H1 (cell line): ENCODE measurements at places on chromosomes 1 and 21. TPM values are rescaled to one million over a fixed set of nuclear protein-coding genes. Genes with fewer than 3 reads are reported as not detected.
A peak's percentile ranks its signal among the peaks of the same experiment; 100 is the strongest.

DNA sequence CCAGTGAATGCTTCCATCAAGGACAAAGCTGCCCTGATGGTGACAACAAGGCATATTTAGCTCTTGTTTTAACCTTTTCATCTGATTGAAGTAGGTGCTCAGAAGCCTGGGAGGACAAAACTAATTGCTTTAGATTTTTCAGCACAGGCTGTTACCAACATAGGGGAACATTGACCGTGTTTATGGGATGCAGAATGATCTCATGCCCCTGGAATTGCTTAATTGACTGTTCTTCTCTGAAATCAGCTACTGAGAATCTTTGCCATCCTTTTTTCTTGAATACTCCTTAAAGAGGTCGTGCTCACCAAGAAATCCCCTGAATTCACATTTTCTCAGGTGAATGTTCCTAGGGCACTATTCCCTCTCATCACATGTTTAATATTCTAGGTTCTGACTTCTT is 95.9 kb upstream of the CCDC190 start:
- DNase-seq = no peak
- no peaks in the 10 kb centered on the region for H3K27me3 ChIP-seq
- H3K4me1 ChIP-seq = no peaks in the 10 kb centered on the region
- no peak overlapping the region for H3K4me3 ChIP-seq
- H3K27ac ChIP-seq = no peak overlapping the region
- no peaks in the 10 kb centered on the region for H3K36me3 ChIP-seq

Gene IRF6
- 13.3 and 13.4 TPM in 2 replicates for total RNA-seq

GRCh38 chr1:223535319-223535718 is 130.2 kb downstream of the CAPN8 start:
- no peaks in the 10 kb centered on the region for H3K27me3 ChIP-seq
- H3K27ac ChIP-seq = no peak overlapping the region
- no peak for DNase-seq
- no peak overlapping the region for H3K4me3 ChIP-seq

DNA sequence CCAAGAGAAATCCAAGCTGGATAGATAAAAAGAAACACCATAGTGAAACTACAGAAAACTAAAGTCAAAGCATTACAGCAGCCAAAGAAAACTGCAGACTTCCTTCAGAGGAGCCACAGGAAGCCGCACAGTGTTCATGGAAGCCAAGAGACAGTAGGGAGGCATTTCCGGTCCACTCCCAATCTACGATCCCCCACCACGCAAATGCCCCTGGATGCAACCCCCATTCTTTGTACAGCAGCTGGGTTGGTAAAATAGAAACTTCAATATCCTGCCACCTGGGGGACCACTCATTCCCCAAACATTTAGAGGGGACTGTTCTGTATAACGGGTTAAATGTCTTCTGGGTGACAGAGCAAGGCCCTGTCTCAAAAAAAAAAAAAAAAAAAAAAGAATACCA is 43.9 kb upstream of the TSPEAR start:
- H3K4me1 ChIP-seq = peaks cover 21% of the 10 kb centered on the region
- no peak overlapping the region for H3K4me3 ChIP-seq
- no peak for DNase-seq
- no peaks in the 10 kb centered on the region for H3K36me3 ChIP-seq
- H3K27ac ChIP-seq = no peak overlapping the region

- no peak overlapping the region for H3K27ac ChIP-seq
- H3K36me3 ChIP-seq = no peaks in the 10 kb centered on the region
- H3K4me1 ChIP-seq = no peaks in the 10 kb centered on the region
- no peak overlapping the region for H3K4me3 ChIP-seq
- no peak for DNase-seq
Measured at GRCh38 chr1:30579580-30579979, 143.8 kb downstream of the MATN1 start.

Gene CRYAA
- total RNA-seq = not detected in 2 replicates

Gene DISP3
- 4.6 and 5.3 TPM in 2 replicates for total RNA-seq

GRCh38 chr1:57167997-57168396 is 202.2 kb upstream of the C8B start:
- no peaks in the 10 kb centered on the region for H3K27me3 ChIP-seq
- no peak overlapping the region for H3K27ac ChIP-seq
- H3K4me1 ChIP-seq = no peaks in the 10 kb centered on the region; the same call in none of the 2 replicates
- no peak for DNase-seq

GRCh38 chr1:84888753-84889152 is 4.3 kb downstream of the LPAR3 start:
- H3K27ac ChIP-seq = no peak overlapping the region
- peaks cover 6% of the 10 kb centered on the region for H3K27me3 ChIP-seq
- H3K4me3 ChIP-seq = no peak overlapping the region
- H3K4me1 ChIP-seq = no peaks in the 10 kb centered on the region
- DNase-seq = no peak

GRCh38 chr1:110136911-110137310 is 13.4 kb upstream of the SLC6A17 start:
- H3K4me3 ChIP-seq = no peak overlapping the region; the same call in 1 of the 2 replicates
- H3K36me3 ChIP-seq = no peaks in the 10 kb centered on the region
- no peaks in the 10 kb centered on the region for H3K27me3 ChIP-seq
- no peak overlapping the region for H3K27ac ChIP-seq

- no peaks in the 10 kb centered on the region for H3K27me3 ChIP-seq
- H3K36me3 ChIP-seq = no peaks in the 10 kb centered on the region; the same call in 1 of the 2 replicates
- H3K4me1 ChIP-seq = no peaks in the 10 kb centered on the region
- DNase-seq = no peak
- no peak overlapping the region for H3K4me3 ChIP-seq
Measured at GRCh38 chr1:233078396-233078795, 128.0 kb downstream of the NTPCR start.

DNA sequence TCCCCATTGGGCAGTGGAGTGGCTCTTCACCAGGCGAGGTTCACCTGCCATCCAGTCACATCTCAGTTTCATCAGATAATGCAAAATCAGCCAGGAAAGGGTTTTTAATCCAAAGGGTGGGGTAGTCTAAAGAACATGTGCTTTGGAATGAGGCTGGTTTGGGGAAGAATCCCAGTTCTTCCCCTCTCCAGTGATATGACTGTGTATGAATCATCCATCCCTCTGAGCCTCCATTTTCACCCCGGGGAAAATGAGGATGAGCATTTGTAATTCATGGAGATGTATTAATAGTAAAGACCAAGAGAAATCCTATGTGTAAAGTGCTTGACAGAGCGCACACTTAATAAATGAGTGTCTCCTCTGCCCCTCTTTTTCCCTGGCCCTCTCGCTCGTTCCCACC is 215.1 kb upstream of the FGGY start:
- peaks cover 18% of the 10 kb centered on the region for H3K4me1 ChIP-seq
- no peak overlapping the region for H3K27ac ChIP-seq
- no peak for DNase-seq
- no peak overlapping the region for H3K4me3 ChIP-seq

Gene TLR5
- total RNA-seq = 0.35 and 0.94 TPM in 2 replicates

- H3K27ac ChIP-seq = no peak overlapping the region
- no peaks in the 10 kb centered on the region for H3K36me3 ChIP-seq
- H3K27me3 ChIP-seq = no peaks in the 10 kb centered on the region
- no peak for DNase-seq
Measured at GRCh38 chr1:10541286-10541685, 66.5 kb downstream of the PEX14 start.

Gene TSTD1
- 60.4 and 60.9 TPM in 2 replicates for total RNA-seq

DNA sequence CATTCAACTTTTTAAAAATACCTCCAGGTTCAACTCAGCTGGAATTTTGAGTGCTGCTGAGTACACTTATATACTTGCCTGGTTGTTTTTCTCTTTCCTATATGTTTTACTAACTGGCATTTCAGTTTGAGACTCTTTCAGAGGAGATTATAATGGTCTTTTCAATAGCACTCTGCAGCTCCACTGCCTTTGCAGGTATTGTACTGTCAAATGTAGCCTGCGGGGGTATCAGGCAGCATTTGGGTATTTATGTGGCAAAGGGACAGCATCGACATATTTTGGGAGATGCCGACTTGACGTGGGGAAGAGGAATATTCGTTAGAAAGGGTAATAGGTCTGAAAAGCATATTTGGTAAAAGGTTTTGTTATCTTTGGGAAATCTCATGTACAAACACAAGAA is 11.1 kb upstream of the TGFBR3 start:
- H3K27me3 ChIP-seq = no peaks in the 10 kb centered on the region
- no peaks in the 10 kb centered on the region for H3K36me3 ChIP-seq

DNA sequence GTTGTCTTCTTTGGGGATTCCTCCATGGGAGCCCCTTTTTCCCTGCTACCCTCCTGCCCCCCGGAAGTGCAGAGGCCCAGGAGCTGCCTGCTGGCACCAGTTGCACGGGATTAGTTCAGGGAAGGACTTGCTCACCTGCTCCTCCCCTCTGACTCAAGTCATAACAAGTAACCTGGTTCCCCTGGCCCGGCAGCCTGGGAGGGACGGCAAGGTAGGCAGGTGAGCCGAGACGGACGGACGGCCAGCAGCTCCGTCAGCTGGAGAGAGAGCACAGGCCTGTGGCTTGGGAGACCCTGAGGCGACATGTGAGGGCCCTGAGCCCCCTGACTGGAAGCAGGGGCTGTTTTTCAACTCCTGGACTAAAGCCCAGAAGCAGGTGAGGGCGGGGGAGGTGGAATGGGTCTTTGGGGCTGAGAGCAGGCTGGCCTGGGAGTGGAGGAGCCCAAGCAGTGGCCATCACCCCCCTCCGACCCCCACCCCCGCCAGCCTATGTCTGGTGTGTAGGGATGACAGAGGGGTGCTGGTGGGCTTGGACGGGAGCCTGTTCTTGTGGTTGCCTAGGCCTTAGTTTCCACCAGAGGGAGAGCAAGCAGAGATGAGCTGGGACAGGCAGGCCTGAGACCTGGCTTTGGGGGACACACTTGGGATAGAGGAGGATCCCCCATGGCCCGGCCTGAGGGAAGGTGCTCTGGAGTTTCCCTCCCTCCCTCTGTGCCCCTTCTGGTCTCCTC is at the start of gene INAVA:
Gene INAVA (plus strand): TSS at position 189 of the 731 bp plus-strand sequence. CDS start 3,501 bp downstream, outside the sequence.
- no peaks in the 10 kb centered on the region for H3K27me3 ChIP-seq
- peak within 1 kb of the TSS; percentile 43 for H3K27ac ChIP-seq
- peak within 1 kb of the TSS; percentile 23; the same call in 1 of the 2 replicates for H3K4me3 ChIP-seq
- DNase-seq = no peak
- peaks cover 23% of the 10 kb centered on the region for H3K4me1 ChIP-seq
- peaks cover 10% of the 10 kb centered on the region; the same call in 1 of the 2 replicates for H3K36me3 ChIP-seq

DNA sequence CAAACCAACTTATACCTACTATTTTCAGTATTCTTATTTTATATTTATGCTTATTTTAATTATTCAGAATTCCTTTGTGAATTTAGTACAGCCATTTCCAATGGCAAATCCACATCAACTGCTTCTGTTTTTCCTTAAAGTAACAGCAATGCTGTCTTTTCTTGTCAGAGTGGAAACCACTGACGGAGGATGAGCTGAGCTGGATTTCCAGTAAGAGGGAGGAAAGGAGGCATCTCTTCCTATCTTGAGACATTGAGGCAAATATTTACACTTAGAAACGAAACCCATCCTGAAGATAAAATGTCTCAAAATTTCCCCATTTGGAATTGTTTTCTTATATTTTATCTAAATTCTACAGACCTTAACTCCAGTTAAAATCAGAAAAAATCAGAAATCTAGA is 66.1 kb upstream of the SLC44A3 start:
- H3K36me3 ChIP-seq = no peaks in the 10 kb centered on the region
- no peak for DNase-seq
- H3K4me1 ChIP-seq = no peaks in the 10 kb centered on the region
- no peak overlapping the region for H3K27ac ChIP-seq
- no peaks in the 10 kb centered on the region for H3K27me3 ChIP-seq

DNA sequence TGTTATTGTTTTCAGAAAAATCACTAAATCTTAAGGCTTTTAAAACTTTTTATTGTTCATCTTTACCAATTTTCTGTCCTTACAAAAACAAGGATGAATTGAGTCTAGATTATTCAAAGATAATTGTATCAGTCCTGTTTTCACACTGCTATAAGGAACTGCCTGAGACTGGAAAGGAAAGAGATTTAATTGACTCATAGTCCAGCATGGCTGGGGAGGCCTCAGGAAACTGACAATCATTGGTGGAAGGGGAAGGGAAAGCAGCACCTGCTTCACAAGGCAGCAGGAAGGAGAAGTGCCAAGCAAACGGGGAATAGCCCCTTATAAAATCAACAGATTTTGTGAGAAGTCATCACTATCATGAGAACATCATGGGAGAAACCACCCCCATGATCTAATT is 455.6 kb upstream of the ZP4 start:
- H3K27me3 ChIP-seq = no peaks in the 10 kb centered on the region

GRCh38 chr1:225657462-225657989 is 4.6 kb upstream of the ENAH start:
- no peak overlapping the region for H3K4me3 ChIP-seq
- no peak for DNase-seq
- H3K36me3 ChIP-seq = no peaks in the 10 kb centered on the region
- no peaks in the 10 kb centered on the region for H3K4me1 ChIP-seq
- H3K27me3 ChIP-seq = no peaks in the 10 kb centered on the region

DNA sequence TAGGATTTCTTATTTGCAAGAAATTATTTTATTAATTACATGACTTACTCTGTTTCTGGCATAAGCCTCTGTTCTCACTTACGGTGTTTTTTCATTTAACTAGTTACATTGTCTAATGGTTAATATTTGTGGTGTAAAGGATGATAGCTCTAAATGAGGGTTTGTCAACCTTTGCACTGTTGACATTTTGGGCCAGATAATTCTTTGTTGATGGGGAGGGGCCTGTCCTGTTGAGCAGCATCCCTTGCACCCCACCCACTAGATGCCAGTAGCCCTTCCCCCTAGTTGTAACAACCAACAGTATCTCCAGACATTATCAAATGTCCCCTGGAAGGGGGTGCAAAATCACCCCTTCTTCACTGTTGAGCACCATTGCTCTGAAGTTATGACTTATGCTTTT is 83.6 kb upstream of the SLC44A3 start:
- H3K27me3 ChIP-seq = no peaks in the 10 kb centered on the region
- no peak overlapping the region for H3K4me3 ChIP-seq
- no peak overlapping the region for H3K27ac ChIP-seq

Gene GBP3
- total RNA-seq = not detected in 2 replicates

GRCh38 chr1:21307210-21307609 is 16.9 kb upstream of the ECE1 start:
- no peaks in the 10 kb centered on the region for H3K27me3 ChIP-seq
- DNase-seq = no peak
- no peak overlapping the region for H3K4me3 ChIP-seq
- no peak overlapping the region for H3K27ac ChIP-seq
- peaks cover 34% of the 10 kb centered on the region for H3K4me1 ChIP-seq
- no peaks in the 10 kb centered on the region for H3K36me3 ChIP-seq

DNA sequence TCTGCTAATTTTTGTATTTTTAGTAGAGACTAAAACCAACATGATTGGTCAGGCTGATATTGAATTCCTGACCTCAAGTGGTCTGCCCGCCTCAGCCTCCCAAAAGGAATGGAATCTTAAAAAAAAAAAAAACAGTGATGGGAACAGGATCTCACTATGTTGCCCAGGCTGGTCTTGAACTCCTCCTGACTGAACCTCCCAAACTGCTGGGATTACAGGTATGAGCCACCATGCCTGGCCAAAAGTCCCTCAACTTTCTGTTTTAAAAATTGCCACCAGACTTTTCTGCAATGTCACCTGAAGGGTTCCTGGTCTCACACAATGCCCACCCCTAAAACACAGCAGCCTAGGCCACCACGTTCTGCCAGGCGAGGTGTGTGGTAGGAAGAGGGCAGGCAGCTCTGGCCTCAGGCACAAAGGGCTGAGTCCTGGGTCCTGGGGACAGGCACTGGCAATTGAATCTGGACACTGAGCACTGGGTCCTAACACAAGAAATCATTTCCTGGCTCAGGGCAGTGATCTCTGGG is 21.2 kb upstream of the THRAP3 start:
- H3K36me3 ChIP-seq = no peaks in the 10 kb centered on the region
- no peaks in the 10 kb centered on the region for H3K27me3 ChIP-seq
- H3K4me1 ChIP-seq = no peaks in the 10 kb centered on the region
- no peak overlapping the region for H3K27ac ChIP-seq
